HFFc6 (cell line): ENCODE measurements at places on chromosomes 6 and 20. TPM values are rescaled to one million over a fixed set of nuclear protein-coding genes. Genes with fewer than 3 reads are reported as not detected.

GRCh38 chr6:10520468-10520867, 683 bp upstream of the GCNT2 start:
- DNase-seq, result no peak

DNA sequence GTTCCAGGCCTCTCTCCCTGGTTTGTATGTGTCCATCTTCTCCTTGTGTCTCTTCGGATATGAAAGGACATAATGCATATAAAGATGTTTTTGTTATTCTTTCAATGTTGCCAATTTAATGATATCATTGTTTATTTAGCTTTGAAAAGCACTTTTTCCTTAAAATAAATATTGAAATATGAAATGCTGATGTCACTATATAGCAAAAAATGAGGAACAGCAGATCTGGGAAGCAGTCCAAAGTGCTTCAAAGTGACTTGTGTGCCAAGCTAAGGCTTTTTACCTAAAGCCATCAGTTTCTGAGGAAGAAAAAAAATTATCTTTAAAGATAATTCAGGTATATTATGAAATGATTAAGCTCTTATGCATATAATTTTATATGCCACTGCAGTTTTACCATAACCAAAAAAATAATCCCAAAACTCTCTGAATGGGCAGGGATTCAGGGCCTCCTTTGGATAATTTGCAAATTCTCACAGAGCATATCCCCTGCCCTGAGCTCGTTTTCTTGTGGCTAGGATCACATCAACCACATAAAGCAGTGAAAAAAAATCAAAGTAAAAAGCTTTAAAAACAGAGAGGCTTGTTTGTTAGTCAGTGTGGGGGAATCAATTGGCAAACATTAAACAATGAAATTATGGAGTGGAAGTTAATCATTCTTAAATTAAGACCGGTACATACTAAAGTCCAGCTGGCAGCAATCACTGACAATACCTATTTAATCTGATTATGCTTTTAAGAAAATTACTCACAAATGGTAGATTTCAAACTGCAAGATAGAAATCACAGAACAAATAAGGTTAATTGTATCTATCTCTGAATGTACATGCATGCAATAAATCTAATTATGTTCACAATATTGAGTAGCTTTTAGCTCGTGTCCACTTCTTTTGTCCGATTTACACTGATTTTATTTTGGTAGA, 1027.9 kb upstream of the ADGRB3 start:
- no peak for DNase-seq

DNA sequence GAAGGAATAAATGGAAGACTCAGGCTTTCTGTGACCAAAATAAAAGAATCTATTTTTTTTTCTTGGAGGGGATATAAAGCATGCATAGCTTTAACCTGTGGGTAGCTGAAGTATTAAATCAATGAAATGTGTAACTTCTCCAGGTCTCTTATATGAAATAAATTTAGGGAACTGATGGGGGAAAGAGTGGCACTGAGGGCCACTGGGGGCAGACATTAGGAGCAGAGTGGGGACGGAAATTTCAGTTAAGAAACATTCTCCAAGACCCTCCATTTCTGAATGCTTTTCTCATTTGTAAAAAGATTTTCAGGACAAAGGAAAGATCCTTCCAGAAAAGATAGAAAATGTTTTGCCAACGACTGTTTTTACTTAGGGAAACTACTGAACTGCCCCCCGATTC, 131.0 kb downstream of the GPX5 start:
- DNase-seq, result no peak

GRCh38 chr20:44442298-44443070, 33.2 kb upstream of the TTPAL start:
- no peak for DNase-seq

DNA sequence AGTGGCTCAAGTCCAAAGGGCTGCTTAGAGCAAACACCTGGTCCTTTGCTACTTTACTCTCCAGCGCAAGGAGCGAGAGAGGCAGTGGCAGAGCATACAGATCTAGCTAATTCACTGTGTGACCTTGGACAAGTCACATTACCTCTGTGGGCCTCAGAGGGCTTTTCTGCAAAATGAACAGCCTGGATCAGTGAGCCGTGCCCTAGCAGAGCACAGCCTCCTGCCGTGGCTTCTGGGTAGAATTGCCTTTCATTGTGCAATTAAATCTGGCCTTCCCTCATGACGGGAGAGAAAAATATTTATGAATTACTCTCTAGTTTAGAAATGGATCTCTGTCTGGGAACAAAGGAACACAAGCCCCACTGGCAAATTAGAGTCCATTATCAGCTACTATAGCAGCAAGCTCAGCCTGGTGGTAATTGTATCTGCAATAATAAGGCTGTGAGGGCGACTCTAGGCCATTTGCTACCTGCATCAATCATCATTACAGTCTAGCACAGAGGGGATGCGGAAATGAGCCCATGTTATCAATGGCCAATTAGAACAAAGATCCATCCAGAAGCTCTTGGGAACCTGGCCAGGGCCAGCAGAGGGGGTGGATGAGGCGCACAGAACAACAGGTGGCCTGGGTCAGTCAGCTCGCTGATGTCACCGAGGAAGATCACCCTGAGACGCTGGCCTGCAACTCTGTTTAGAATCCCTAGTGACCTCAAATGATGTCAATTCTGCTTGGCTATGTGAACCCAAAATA, 114.2 kb upstream of the LY86 start:
- DNase-seq, result no peak

GRCh38 chr6:372336-372911, 19.1 kb upstream of the IRF4 start:
- DNase-seq, result no peak

GRCh38 chr6:39927159-39927558, 7.1 kb downstream of the MOCS1 start:
- peak; percentile 5 for DNase-seq

GRCh38 chr6:47161176-47161687, 119.1 kb upstream of the ADGRF1 start:
- DNase-seq, result peak; percentile 58

DNA sequence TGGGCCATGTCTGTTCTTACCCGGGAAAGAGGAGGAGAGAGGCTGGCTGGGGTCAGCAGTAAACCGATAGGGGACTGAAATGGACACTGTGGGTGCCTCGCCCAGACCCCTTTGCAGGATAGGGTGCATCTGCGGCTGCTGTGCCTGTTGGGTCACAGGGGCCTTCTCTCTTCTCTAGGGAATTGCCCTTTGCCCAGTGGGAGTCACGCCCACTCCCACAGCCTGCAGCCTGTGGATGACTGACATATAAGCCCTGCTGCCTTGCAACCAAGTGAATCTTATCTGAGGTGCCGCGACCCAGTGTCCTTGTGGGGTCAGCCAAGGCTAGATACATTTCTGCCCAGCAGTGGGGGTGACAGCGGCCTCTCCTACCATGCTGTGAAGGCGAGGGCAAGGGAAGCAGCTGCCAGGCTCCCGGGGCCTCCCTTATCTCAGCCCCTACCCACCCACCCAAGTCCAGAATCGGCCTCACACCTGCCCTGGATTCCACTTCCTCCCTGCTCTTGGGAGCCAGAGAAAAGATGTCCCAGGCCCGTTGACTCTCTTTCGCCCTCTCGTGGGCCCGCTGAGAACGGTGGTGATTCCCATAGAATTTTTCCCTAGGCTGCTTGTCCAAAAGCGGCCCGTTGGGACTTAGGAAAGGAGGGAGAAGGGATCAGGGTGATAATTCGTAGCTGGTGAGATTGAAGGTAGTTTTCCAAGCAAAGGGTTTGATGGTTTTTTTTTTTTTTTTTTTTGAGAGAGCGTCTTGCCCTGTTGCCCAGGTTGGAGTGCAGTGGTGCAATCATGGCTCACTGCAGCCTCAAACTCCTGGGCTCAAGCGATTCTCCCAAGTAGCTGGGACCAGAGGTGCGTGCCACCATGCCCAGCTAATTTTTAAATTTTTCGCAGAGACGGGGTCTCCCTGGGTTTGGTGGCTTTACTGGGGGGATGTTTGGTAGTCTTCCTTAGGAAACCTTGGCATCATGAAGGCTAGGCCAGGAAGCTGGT, 76.4 kb upstream of the RNF24 start:
- peak; percentile 43 for DNase-seq

DNA sequence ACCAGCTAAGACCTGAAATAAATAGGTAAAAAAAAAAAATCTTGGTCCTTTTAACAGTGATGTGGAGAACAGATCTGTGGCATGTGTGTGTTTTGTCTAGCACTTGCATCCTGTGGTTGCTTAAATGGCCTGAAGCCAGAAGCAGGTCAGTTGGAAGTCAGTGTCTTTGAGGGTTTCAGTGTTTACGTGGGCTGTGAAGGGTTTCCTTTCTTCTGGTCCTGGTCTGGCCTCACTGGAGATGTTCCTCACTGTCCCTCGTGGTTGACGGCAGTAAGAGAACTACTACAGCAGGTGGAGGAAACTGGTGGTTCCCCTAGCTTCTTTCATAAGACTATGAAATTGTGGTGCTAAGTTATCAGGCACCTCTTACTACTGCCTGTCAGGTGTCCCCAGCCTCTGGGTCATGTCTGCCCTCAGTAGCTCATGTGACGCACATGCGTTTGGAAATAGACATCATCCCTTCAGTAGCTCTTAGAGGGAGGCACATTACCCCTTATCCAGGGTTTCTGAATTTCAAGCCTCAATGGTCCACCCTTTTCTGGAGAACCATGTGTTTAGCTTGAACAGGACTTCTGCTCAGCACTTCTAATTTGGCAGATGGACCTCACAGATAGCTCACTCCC, 59.4 kb upstream of the SCP2D1 start:
- DNase-seq, result no peak

GRCh38 chr6:125913145-125913544, 43.4 kb upstream of the HINT3 start:
- no peak for DNase-seq

- peak; percentile 64 for DNase-seq
These were observed 144.6 kb upstream of the AGPAT4 start for GRCh38 chr6:161418463-161418945.

DNA sequence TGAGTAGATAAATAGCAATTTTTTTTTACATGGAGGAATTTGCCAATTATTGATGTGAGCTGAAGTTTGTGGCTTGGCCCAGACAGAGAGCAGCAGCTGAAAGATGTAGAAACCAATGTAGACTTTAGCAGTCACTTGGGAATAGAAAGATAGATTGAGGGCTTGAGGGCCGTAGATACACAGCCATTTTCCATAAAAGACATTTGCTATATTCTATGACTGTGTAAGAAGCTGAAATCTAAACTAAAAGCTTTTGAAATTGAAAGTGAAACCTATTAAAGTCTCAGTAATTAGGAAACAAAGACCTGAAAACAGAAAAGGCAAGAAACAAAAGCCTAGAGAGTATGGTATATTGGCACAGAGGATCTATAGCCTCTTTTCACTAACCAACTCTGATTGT, 332.7 kb downstream of the CENPW start:
- DNase-seq, result no peak

DNA sequence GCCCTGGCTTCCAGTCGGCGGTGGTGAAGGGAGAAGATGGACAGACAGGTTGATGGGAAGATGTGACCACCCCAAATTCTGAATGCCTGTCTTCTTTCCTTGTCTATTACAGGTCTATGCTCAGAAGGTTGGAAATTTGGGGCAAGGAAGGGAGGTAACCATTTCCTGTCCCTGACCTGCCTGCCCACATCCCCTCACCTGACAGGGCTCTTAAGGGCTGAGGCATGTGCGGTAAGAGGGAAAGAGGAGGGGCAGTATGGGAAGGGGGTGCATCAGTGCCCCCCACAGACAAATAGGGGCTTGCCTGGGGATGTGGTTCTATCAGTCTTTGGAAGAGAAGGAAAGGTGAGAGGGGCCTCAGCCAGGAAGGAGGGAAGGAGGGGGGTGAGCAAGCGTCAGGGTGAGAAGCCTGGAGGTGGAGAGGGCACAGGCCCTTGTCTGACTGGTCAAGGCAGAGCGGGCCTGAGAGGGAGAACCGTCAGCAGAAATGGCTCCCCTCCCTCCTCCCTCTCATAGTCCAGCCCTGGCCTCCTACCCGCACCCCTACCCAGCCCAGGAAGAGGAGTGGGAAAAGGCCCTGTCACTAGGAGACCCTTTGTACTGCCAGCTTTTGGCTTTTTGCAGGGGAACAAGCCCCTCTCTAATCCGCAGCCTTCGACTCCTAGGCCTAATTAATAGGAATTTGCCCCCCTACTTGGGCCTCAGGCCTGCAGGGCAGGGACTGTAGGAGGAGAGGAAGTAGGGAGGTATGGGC, 104.4 kb upstream of the FOXP4 start:
- DNase-seq, result no peak

- DNase-seq, result no peak
These were observed 60.1 kb upstream of the TAGAP start for GRCh38 chr6:159104931-159105330.

TMEM74B gene
- total RNA-seq, result not detected in 3 replicates

SLC44A4 gene
- not detected in 3 replicates for total RNA-seq

GLP1R gene
- not detected in 3 replicates for total RNA-seq

DOK5 gene
- total RNA-seq, result 0.19 TPM in 1 of 3 replicates, not detected in the others

DEFB132 gene
- total RNA-seq, result not detected in 3 replicates

ARFGEF3 gene
- total RNA-seq, result 0.08 to 0.19 TPM (median 0.09 TPM) in 3 replicates
